Occipital lobe (tissue), 3 donors: ENCODE measurements at places on chromosomes 7 and 10. TPM values are rescaled to one million over a fixed set of nuclear protein-coding genes. Genes with fewer than 3 reads are reported as not detected.

Gene NPSR1
- total RNA-seq: not detected

- DNase-seq: no peak
Measured at GRCh38 chr7:137734221-137734620, 112.6 kb downstream of the DGKI start.

Gene KEL
- 3.0 TPM for total RNA-seq

GRCh38 chr7:116524609-116525297 lies at the start of gene CAV1:
CAV1 (plus strand) TSS chr7:116525036; CDS start chr7:116525063, 27 bp downstream.
- peak; percentile 33 for DNase-seq

Gene CUL2
- 55.1 TPM for total RNA-seq

GRCh38 chr7:3408814-3409595 lies 108.0 kb downstream of the SDK1 start:
- DNase-seq: no peak

DNA sequence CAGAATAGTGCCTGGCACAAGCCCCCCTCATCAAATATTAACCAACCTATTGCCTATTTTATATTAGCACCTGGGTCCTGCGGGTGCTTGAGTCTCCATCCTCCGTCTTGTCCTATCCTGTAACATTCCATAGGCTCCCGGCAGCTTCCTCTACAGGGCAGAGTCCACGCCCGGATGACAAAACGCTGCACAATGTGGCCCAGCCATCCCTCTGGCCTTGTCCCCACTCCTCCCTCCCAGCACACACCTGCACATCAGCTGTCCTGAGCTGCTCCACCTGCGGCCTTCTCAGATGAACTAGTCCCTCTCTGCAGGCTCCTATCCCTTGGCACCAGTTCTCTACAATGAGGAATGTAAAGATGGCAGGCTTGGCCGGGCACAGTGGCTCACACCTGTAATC lies 153.5 kb upstream of the PDE1C start:
- no peak for DNase-seq

GRCh38 chr10:30576641-30577040 lies 52.9 kb downstream of the LYZL2 start:
- no peak for DNase-seq

Gene CALML5
- not detected for total RNA-seq

- no peak for DNase-seq
Measured at GRCh38 chr10:69869291-69869961, 67.7 kb downstream of the COL13A1 start.

- DNase-seq: no peak
Measured at GRCh38 chr7:38179776-38180226, 1.8 kb downstream of the STARD3NL start.

Gene FAM221A
- 16.4 TPM for total RNA-seq

DNA sequence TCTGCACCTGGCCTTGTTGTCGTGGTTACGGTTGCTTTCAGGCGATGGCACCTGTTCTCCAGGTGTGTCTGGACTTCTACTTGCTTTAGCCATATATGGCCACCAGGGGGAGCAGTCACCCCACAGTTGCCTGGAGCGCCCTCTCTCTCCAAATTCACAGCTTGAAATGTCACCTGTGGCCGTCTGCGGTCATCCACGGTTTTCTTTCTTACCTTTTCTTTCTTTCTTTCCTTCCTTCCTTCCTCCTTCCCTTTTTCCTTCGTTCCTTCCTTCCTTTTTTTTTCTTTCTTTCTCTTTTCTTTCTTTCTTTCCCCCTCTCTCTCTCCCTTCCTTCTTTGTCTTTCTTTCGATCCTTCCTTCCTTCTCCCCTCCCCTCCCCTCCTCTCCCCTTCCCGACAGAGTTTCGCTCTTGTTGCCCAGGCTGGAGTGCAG lies 150.5 kb upstream of the VKORC1L1 start:
- DNase-seq: no peak

Gene PIK3CG
- 3.3 TPM for total RNA-seq

DNA sequence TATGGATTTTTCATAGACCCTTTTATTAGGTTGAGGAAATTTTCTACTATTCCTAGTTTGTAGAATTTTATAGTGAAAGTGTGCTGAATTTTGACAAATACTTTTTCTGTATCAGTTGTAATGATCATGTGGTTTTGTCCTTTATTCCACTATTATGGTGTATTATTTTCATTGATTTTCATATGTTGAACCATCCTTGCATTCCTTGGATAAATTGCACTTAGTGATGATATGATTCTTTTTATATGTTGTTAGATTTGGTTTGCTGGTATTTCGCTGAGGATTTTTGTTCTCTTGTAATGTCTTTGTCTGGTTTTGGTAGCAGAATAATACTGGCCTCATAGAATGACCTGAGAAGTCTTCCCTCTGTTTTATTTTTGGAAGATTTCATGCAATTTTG lies 140.6 kb upstream of the CDK6 start:
- no peak for DNase-seq

DNA sequence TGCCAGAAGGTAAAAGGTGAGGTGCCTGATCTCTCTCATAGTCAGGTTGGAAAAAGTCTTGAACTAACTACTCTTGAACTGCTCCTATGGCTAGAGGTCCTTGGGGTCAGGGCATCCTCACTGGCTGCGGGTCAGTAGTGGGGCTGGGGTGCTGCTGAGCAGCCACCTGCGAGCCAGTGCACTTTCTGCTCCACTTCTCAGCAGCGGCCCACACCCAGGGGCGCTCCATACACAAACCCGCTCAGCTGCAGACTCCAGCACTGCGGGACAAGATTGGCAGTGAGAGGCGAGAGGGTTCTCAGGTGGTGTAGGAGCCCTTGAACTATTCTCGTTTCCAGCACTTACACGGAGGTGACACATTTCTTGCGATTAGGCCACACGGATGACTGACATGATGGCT lies 6.0 kb downstream of the ABCA13 start:
- no peak for DNase-seq

Gene MRC1
- 4.5 TPM for total RNA-seq

Gene RPEL1
- total RNA-seq: 0.16 TPM

- DNase-seq: no peak
Measured at GRCh38 chr10:33263453-33263852, 71.0 kb downstream of the NRP1 start.

- no peak for DNase-seq
Measured at GRCh38 chr7:128131115-128131514, 99.9 kb upstream of the LRRC4 start.

DNA sequence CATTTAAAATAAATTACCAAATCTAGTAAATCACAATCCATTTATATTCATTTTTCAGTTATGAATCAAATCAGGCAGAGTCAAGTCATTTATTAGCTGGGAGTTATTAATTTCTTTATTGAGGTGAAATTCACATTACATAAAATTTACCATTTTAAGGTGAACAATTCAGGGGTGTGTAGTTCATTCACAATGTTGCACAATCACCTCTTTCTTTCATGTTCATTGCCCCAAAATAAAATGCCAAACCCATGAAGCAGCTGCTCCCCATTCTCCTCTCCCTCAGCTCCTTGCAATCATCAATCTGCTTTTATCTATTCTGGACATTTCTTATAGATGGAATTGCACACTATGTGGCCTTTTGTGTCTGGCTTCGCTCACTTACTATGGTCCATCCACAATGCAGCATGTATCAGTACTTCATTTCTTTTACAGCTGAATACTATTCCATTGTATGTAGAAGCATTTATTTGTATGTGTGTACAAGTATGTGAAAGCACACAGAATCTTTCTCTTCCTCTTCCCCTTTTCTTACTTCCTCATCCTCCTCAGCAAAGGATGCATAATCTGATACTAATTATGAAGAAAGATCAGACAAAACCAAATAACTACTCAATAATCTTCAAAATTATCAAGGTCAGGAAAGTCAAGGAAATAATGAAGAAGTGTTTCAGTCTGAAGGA lies 60.6 kb downstream of the LMBR1 start:
- no peak for DNase-seq

Gene ZNF804B
- total RNA-seq: 4.2 TPM

Gene ATRNL1
- total RNA-seq: 856 TPM

Gene SPAM1
- total RNA-seq: not detected

DNA sequence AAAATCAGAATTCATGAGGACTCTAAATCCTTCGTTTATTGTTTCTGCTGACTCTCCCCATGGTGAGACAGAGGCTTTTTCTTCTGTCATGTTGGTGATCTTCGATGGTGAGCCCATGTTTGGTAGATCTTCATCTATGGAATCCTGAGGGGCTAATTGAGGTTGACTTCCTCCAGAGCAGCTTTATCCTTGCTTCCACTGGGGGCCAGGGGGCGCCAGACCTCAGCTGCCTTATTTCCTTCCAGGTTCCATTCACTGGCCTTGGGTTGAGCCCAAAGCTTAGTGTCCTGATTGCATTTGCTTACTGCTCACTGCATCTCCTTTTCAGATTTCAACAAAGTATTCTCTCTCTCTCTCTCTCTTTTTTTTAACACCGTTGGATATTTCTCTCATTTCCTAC lies 80.7 kb downstream of the GCC1 start:
- DNase-seq: no peak

- no peak for DNase-seq
Measured at GRCh38 chr10:128254476-128254875, 128.3 kb upstream of the MKI67 start.

- no peak for DNase-seq
Measured at GRCh38 chr10:95246582-95247051, 44.2 kb downstream of the PDLIM1 start.

GRCh38 chr10:111551001-111551400 lies 474.2 kb downstream of the ADRA2A start:
- no peak for DNase-seq

- no peak for DNase-seq
Measured at GRCh38 chr10:68137171-68137570, 27.9 kb downstream of the MYPN start.

GRCh38 chr7:156318426-156318825 lies 322.1 kb upstream of the RNF32 start:
- no peak for DNase-seq

- no peak for DNase-seq
Measured at GRCh38 chr10:70832852-70833528, 17.2 kb downstream of the SGPL1 start.

Gene GRID2IP
- 1.2 TPM for total RNA-seq

GRCh38 chr10:116791241-116791640 lies 48.9 kb upstream of the HSPA12A start:
- DNase-seq: no peak

DNA sequence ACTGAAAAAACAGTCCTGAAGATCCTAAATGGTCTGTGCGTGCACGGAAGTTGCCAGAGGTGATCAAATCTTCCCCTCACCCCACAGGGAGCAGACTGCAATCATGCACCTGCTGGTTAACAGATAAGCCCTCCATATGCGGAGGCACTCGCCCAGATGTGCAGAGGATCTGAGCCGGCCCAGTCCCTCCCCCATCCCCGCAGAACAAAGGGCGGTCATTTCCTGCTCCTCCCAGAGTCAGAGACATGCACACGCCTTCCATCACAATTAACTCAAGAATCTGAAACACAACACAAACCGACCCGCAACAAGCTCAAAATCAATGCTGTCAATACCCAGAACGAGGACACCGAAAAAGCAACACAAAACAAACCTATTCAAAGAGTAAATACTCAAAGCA lies 24.2 kb downstream of the CRTAC1 start:
- DNase-seq: no peak

Gene PLAU
- 0.94 TPM for total RNA-seq

GRCh38 chr10:109914966-109915365 lies 8.3 kb downstream of the XPNPEP1 start:
- no peak for DNase-seq

DNA sequence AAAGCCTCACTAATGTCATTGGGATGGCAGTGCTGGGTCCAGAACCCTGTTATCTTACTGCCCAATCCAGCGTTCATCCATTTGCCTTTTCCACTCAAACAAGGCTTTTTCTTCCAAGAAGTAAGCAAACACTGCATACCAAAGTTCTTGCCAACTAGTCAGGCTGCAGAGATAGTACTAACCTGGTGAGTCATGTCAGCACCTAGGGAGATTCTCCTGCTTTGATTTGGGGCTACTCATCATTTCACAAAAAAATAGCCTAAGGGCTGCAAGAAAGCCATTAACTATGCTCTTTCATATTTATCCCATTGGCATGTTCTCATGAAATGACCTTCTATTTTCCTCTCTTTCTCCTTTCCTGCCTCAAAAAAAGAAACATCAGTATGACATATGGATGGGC lies 142.6 kb downstream of the TWIST1 start:
- no peak for DNase-seq

GRCh38 chr10:52906046-52906445 lies 133.5 kb upstream of the MBL2 start:
- DNase-seq: no peak

DNA sequence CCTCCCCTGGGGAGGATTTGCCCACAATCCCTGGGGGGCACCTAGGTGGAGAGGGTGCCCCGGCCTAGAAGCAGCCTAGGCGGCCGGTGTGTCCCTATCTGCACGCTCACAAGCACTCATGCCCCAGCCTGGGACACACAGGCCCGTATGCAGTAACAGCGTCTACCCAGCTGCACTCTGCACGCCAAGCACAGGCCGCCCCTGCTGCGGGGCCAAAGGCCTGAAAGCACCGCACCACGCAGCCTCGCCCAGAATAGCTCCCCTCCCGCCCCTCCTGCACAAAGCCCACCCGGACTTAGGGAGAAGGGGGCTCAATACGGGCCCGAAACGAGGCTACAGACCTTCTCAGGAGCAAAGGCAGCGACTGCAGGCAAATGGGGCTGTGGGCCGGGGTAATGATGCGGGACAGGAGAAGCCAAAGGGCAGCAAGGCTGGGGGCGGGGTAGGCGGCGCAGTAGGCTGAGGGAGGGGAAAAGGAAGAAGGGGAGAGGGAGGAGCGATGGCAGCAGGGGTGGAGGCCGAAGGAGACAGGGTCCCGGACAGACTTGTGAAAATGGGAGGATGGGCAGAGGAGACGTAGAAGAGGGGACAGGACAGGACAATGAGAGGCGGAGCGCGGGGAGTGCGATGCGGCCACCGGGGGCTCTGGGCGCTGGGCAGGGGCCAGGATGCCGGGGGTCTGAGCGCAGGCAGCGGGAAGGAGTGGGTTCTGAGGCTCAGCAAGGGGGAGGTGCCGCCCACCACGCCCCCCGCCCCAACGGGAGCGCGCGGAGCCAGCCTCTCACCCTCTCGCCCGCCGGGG lies 544 bp downstream of the GPRIN2 start:
- no peak for DNase-seq

DNA sequence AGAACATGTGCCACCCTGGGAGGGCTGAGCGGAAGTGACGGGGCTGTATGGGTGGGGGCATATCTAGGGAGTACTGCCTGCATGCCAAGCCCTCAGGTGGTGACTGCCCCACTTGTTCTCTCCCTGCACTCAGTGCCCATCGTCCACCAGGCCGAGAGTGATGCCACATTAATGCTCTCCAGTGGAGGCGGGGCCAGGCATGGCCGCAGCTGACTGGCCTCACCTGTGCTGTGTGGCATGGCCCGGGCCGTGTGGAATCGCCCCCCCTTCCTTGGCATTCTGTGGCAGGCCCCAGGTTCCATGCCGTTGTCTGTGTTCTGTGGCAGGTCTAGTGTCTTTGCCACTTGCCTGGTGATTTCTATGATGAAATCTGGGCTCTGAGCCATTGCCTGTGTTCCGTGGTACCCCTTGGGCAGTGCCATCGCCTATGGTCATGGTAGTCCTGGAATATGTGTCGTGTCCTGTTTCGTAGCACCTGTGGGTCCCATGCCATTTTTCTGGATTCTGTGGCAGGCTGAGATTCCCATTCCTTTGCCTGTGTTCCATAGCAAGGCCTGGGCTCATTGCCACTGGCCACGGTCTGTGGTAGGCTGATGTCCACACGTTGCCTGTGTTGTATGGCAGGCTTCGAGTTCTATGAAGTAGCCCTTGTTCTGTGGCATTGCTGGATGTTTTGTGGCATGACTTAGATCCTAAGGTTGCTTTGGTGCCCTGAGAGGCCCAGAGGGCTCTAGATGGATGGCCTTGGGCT lies 8.9 kb downstream of the FLNC start:
- no peak for DNase-seq
